ENCODE measurements at places on chromosomes 6 and 20. TPM values are rescaled to one million over a fixed set of nuclear protein-coding genes. Genes with fewer than 3 reads are reported as not detected.

HUS1B gene
- total RNA-seq: 0.22 TPM

LPA gene
- total RNA-seq: not detected

HLA-DPB1 gene
- total RNA-seq: 17.0 TPM

UBE2C gene
- 0.42 TPM for total RNA-seq

MOG gene
- total RNA-seq: not detected

HSPA1L gene
- 2.6 TPM for total RNA-seq

DNA sequence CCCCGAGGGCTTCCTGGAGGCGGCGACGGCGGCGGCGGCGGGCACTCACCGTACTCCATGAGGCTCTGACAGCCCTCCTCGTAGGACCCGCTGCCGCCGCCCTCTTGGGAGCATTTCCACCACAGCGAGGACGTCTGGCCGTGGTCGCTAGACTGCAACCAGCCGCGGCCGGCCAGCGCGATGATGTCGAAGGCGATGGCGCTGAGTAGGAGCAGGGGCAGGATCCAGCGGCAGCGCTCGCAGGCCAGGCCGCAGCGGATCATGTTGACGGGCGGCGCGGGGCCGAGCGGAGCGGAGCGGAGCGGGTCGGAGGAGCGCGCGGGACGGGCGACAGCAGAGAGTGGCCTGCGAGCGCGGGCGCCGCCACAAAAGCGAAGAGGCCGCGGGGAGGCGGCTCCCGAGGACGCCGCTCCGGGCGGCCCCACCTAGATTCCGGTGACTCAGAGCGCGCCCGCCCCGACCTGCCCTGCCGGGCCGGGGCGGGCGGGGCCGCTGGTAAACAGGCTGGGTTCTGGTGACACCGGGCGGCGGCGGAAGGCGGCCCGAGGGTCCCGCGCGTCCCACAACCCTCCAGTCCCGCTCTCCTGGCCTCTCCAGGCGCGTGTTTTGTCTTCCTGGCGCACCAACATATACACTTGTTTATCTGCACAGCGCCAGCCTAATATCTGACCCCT is at the start of gene PERP:
Gene PERP (minus strand): TSS at position 342 of the 674 bp plus-strand sequence. CDS start 79 bp downstream, at position 263.
- DNase-seq: peak; percentile 76

DNA sequence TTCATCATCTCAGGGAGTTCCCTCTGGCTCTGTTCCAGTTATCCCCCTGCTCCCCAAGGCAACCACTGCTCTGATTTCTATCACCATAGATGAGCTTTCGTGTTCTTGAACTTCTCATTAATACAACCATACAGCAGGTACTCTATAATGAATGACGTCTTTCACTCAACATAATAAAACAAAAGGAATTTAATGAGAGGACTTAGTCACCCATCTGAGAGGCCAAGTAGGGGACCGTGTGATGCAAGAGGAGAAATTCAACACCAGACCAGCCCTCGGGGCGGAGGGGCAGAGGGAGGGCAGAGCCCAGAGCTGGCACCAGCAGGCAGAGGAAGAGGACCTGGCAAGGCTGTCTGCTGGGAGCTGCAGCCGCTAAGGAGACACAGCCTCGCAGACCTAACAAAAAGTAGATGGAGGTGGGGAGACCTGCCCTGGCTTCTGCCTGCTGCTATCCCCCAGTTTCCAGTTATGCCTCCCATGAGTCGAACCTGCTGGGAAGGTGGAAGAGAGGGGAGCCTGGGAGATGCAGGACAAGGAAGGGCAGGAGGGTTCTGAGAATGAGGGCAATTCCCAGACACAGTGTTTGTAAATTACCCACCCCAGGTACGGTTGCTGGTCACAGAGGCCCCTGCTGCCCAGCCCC is 13.8 kb downstream of the CCN5 start:
- DNase-seq: peak; percentile 92

- no peak for DNase-seq
These were observed 115.9 kb downstream of the FYN start for GRCh38 chr6:111757342-111757741.

GRCh38 chr6:33914645-33915044 is 110.8 kb upstream of the MLN start:
- no peak for DNase-seq

GRCh38 chr20:22523499-22524392 is 60.6 kb downstream of the FOXA2 start:
- no peak for DNase-seq

DNA sequence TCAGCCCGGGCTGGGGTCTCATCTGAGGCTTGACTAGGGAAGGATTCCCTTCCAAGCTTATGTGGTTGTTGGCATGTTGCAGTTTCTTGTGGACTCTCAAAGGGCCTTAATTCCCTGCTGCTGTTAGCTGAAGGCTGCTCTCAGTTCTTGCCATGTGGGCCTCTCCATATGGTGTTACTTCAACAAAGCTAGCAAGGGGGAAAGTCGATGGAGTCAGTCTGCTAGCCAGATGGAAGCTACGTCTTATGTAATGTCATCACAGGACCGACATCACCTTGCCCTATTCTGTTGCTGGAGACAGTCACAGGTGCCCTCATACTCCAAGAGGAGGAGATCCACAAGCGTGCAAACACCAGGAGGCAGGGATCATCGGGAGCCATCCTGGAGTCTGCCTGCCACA is 43.3 kb upstream of the ARMC2 start:
- no peak for DNase-seq

- no peak for DNase-seq
These were observed 109.5 kb upstream of the CD93 start for GRCh38 chr20:23195636-23196035.

DNA sequence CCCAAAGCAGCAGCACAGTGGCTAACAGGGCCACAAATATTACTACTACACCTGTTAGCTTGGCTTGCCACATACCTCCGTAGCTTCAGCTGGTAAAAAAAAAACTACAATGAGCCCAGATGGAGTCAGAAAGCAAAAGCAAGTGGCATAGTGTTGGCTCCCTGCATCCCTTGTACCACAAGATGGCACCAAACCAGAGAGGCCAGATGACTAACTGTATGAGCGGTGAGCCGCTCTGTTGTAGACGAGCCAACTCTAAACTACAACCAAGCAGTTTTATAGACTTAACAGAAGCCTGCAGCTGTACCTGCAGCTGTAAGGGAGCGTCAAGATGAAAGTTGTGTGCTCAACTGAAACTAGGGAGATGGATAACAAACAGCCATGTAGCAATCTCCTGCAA is 84.5 kb upstream of the MCHR2 start:
- DNase-seq: no peak

DNA sequence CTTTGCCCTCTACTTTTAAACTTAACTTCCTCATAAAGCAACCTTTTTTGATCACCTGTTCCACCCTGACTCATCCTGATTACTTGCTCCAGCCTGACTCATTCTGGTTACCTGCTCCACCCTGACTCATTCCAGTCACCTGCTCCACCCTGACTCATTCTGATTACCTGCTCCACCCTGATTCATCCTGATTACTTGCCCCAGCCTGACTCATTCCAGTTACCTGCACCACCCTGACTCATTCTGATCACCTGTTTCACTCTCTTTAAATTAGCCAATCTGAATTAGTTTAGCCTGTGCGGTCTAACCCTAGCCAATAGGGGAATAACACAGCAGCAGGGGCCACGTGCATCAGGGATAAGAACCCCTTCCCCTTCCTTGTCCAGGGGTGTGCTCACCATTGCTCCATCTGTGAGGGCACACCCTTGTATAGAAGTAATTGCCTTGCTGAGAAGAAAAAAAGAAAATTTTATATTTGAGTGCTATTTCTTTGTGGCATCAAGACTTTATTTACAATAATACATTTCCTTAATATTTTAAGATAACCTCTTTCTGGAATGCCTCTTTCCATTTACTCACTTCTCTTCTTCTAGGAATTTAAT is 17.9 kb downstream of the HLA-G start:
- DNase-seq: no peak

- DNase-seq: no peak
These were observed 103.5 kb upstream of the AKAP12 start for GRCh38 chr6:151136141-151136755.

GRCh38 chr6:31822036-31822821 is 5.3 kb upstream of the HSPA1B start:
- DNase-seq: peak; percentile 87

GRCh38 chr6:166306378-166307081 is 1.7 kb downstream of the PRR18 start:
- DNase-seq: no peak

DNA sequence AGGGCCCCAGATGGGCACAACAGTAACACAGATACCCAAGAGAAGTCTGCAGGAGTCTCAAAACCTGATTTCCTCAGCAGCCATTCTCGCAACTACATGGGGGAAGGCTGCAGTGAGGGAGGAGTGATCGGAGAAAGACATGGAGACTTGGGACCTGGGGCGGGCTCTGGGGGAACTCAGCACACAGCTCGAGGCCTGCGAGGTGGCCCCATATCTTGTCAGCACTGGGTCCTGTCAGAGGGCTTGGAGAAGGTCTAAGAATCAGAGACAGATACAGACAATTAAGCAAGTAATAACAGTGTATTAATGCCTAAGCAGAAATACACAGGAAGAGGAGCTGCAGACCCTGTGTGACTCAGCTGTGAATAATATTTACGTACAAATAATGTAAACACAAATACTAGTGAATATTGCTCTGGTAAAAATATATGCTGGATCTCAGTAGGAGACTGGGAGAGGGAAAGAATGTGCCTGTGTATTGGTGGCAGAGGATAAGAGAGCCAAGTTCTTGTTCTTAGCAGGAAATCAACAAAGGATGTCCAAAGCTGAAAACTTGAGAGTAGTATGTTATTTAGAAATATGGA is 336.2 kb downstream of the ZFAND3 start:
- no peak for DNase-seq

All from psoas muscle (tissue), 8 donors.